ENCODE measurements at places on chromosomes 12 and 14.
A peak's percentile ranks its signal among the peaks of the same experiment; 100 is the strongest.

DNA sequence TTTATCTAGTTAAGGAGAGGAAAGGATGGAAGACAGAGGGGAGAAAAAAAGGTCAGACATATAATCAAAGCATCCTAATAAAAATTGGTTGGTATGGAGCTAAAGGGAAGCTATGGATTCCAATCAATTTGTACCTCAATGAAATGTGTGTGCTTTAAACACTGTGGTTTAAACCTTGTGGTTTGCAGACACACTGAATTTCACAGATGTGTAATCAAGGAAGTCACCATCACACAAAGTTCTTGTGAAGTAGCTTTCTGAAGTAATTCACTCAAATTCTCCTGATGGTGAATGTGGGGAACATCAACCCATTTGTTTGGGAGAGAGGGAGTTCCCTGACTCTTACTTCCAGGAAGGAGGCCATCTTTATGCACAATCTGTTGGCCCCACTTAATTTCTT lies 243.3 kb upstream of the KRR1 start:
- peak; percentile 6 for DNase-seq

DNA sequence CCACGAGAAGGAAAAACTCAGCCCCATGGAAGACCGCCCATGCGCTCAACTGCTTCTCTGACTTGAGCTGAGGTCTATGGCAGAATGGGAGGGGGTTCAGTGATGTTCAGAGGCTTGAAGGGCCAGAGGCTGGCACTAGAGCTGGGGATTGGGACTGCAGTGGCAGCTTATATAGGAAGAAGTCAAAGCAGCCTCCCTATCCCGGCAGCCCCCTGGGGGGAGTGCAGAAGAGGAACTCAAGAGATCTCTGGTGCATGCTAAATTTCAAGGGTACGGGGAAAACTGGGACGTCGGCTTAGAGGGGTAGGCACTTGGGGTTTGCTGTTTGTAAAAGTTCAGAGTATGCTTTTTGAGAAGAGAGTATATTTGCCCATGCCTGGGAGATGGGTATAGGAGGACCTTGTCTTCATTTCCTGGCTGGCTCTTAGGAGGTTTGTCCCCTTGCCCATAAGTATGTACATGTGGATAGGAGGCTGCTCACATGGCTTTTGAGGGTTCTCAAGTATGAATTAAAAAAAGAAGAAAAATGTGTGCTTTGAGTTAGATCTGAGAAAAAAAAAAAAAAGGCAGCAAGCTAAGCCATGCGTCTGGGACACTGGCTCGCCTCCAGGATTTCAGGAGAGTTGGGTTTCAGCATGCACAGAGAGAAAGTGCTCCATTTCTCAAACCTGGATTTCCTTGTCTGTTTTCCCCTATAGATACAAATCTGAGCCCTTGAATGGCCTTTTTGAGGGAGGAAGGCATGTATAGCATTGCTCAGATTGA lies 3.2 kb upstream of the MEG3 start:
- DNase-seq, result no peak

DNA sequence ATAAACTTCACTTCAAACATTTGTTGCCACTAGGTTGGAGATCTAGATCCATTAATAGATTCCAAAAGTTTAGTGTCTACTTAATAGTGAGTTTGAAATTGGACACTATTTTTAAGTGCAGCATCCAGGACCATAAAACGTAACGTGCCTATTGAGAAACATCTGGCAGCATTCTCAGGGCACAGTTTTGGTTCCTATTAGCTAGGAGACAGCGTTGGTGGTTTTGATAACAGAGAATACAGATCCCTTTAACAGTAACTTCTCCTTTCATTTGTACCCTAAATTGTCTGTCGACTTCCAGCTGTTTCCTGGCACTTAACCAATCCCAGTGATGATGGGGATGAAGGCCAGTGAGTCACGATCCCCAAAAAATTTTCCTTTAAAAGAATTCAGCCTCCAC lies 25.8 kb downstream of the KCNK10 start:
- no peak for DNase-seq

DNA sequence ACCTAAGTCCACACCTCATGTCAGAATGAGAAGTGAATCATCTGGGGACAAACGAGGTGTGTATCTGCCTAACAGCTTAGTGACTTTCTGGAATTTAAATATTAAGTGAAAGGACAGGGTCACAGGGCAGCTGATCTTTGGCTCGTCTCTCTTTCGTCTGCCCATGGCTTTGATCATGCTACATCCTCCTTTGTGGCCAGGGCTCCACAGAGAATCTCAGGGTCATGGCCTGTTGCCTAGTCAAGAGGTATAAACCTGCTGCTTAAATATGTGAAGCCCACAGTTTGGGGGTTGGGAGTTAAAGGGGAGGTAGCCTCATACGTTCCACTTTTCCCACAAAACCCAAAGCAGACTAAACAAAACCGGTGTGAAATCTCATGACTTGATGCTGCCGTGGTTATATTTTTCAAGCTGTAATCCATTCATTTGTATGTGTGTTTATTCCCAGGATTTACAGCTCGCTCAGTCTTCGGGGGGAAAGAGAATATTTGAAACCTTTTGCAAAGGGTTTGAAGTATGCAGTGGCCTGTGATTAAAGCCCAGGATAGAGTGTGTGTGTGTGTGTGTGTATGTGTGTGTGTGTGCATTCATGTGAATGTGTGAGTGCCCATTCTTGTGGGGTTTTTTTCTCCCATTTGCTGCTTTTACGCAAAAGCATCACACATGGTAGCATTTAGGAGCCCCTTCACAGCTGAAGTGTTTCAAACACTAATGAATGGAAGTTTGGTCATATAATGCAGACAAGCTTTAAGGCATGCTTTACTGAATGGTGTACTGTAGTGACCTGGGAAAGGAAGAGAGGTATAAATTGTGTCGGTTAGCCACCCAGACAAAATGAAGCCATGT lies 137.1 kb downstream of the HMGA2 start:
- DNase-seq, result no peak

- DNase-seq, result no peak
Observed at GRCh38 chr12:57772429-57773322, at the start of gene EEF1AKMT3. Gene EEF1AKMT3 (plus strand): TSS chr12:57772614. CDS start chr12:57772725, 111 bp downstream.

Data from CD4-positive, alpha-beta T cell treated with Interleukin-17A for 1 hour (primary cell).